Activated CD4-positive, CD25-positive, alpha-beta regulatory T cell treated with anti-CD3 and anti-CD28 coated beads, Interleukin-2, amount 50 U/mL, for 16 hours (primary cell): ENCODE measurements at places on chromosomes 7 and 10.

GRCh38 chr7:108287857-108288256, 157.7 kb upstream of the LAMB4 start:
- no peak for DNase-seq

DNA sequence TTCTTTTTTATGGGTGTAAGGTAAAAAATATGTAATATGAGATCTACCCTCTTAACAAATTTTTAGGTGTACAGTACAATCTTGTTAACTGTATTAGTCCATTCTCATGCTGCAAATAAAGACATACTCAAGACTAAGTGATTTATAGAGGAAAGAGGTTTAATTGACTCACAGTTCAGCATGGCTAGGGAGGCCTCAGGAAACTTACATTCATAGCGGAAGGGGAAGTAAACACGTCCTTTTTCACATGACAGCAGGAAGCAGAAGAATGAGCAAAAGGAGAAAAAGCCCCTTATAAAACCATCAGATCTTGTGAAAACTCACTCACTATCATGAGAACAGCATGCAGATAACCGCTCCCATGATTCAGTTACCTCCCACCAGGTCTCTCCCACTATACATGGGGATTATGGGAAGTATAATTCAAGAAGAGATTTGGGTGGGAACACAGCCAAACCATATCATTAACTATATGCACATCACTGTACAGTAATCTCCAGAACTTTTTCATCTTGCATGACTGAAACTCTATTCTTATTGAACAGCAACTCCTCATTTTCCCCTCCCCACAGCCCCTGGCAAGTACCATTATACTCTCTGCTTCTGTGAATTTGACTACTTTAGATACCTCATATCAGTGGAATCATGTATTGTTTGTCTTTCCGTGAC, 127.4 kb downstream of the WNT2 start:
- DNase-seq, result no peak

DNA sequence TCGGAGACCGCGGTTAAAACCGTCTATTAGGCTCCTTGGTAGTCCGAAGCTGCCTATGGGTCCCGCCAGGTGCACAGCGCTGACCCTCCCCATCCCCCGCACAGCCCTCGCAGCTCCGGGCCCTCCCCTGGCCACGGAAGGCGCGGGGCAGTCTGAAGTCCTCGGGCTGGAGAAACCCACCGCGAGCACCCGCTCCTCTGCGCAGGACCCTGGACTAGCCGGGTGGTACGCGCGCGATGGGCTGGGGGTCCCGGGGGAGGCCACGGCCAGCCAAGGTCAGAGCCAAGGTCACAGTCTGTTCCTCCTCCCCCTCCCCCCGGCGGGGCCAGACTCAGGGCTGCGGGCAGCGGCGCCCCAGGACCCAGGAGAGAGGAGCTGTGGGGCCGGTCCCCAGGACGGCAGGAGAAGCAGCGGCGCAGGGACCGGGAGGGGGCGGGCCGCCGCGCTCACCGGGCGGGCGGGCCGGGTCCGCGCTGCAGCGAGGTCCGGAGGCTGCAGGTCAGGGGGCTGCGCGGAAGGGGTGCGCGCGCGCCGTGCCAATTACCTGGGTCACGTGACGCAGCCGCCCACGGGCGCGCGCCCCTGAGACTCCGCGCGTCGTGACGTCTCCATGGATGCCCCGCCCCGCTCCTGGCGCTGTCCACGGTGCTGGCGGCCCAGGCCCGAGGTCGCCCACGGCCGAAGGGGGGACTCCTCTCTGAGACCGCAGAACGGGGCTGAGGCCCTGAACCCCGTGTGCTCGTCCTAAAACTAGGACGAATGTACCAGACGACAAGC, at the start of gene OGDHL:
Gene OGDHL, minus strand, starts transcription at position 535 of the 777 bp plus-strand sequence. CDS start 3,731 bp downstream, outside the sequence.
- DNase-seq, result no peak

DNA sequence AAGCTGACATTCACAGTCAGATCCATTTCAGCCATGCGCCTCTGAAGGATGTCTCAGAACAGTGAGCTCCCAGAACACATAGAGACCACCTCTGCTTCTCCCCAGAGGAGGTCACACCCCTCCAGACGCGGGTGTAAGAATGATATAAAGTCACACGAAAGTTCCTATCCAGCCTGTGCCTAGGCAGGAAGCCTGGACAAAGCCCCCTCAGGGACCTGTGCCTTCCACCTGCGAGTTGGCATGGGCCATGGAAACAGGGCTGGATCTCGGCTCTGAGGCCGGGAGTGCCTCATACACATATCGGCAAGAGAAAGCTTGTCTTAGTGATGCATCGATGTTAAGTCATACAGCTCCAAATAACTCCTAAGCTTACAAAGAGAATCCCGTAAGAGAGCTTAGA, 5.0 kb downstream of the VIPR2 start:
- DNase-seq, result no peak

DNA sequence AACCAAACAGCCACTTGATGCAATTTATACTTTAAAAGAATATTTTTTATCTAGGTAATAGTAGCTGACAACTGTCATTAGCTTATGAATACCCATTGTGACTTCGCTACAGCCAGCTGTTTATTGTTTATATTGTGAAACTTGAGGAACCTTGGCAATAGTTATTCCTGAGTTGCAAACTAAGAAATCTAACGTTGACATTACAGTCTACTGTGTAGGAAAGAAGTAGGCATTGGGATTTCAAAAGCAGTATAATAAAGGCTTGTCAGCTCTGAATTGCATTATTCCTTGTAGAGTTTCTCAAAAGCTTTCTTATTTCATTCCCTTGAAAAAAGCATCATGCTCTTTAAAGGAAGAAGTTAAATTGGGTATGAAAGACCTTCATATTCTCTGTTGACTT, 42.7 kb upstream of the OIT3 start:
- DNase-seq, result no peak

DNA sequence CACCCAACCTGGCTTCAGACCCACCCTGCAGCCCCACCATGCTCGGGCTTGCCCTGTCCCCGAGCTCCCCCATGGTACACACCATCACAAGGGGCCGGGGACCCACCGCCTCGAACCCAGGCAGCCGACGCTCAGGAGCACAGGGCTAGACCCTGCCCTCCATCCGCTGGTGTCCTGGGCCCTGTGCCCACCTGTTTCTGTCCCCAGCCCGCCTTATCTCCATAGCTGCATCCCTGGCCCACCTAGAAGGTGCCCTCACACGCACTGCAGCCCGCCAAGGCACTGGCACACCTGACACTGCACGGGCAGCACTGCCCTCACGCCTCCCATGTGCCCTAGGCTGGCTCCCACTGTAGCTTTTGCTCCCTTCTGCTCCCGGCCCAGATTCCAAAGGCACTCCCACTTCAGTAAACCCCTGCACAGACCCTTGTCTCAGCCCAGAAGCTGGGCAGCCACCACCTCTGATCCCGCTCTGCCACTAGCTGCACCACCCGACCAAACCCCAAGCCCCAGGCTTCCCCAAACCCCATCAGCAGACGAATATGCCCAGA, 17.1 kb downstream of the YKT6 start:
- no peak for DNase-seq

GRCh38 chr7:20598459-20599309, 16.8 kb upstream of the ABCB5 start:
- DNase-seq, result no peak

DNA sequence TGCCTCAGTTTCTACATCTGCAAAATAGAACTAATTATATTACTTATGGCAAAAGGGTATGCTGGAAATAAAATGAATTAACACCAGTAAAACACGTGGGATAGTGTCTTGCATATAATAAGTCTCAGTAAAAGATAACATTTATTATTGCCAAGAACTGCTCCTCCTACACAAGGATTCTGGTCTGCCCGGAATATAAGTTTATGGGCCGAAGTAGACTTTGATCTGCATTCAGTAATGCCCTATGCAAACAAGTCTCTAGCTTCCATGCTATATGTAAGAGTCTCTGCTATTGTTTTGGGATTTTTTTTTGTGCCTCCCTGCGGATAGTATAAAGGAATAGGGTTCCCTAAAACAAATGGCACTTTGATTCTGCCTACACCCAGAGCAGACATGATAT, 125.6 kb upstream of the SLC26A5 start:
- no peak for DNase-seq

DNA sequence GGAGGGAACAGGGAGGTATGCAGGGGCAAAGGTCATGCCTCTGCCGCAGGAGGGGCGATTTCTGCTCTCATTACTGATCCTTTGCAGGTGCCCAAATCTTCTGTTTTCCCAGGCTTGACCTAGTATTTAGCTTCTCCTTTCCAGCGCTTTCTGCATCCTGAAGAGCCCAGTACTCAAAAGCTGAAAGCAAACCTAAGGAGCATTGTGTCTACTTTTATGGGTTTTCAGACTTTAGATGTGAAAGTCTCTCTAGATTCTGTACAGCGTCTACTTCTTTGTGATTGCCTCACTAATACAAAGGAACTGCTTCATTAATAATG, 560 bp downstream of the GBF1 start:
- no peak for DNase-seq

DNA sequence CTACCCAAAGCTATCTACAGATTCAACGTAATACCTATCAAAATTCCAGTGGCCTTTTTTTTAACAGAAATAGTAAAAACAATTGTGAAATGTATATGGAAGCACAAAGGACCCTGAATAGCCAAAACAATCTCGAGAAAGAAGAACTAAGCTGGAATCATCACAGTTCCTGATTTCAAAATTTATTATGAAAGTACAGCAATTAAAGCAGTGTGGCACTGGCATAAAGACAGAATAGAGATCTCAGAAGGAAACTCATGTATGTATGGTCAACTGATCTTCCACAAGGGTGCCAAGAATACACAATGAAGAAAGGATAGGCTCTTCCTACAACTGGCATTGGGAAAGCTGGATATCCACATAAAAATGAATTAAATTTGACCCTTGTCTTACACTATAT, 23.2 kb downstream of the PNLIPRP3 start:
- DNase-seq, result no peak

GRCh38 chr7:6558837-6559236, 7.6 kb upstream of the GRID2IP start:
- DNase-seq, result no peak

DNA sequence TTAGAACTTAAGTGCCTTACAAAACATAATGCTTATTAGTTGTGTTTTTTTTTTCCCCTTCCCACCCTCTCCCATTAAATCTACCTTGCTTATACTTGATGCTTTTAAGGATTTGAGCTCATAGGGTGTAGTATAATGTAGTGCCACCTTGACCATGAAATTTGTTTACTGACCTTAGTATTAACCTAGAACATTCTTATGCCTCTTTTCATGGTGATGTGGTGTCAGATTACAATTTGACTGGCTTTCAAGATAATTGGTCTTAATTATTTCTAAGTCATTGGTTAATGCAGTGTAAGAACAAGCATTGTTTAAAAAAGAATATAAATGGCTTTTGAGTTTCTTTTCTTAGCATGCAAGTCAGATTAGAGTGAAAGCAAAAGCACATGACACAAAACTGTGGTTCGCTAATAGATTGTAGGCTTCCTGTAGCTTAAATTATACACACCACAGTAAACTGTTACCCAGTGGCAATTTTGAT, 61.8 kb downstream of the ADD3 start:
- no peak for DNase-seq

- DNase-seq, result no peak
Observed at GRCh38 chr10:45255706-45256105, 59.7 kb downstream of the OR13A1 start.

DNA sequence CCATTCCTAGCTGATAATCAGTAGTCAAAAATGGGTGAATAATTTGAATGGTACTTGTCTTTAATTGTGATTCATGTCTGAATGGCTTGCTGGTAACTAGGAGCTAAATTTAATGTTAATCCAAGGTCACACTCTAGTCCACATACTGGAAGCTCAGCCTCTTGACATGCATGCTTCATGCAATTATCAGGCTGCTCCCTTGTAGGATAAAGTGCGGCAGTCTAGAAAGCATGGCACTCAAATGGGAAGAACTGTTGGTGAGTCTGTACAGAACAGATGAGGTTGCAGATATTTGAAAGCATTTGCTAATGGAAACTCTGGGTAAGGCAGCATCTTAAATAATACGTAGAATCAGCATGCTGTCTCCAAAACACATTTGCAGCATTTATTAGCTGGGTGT, 499.4 kb downstream of the AUTS2 start:
- DNase-seq, result no peak

GRCh38 chr10:99431190-99431760, 851 bp upstream of the GOT1 start:
- DNase-seq, result no peak

- no peak for DNase-seq
Observed at GRCh38 chr7:151669762-151670161, 150.1 kb upstream of the RHEB start.

DNA sequence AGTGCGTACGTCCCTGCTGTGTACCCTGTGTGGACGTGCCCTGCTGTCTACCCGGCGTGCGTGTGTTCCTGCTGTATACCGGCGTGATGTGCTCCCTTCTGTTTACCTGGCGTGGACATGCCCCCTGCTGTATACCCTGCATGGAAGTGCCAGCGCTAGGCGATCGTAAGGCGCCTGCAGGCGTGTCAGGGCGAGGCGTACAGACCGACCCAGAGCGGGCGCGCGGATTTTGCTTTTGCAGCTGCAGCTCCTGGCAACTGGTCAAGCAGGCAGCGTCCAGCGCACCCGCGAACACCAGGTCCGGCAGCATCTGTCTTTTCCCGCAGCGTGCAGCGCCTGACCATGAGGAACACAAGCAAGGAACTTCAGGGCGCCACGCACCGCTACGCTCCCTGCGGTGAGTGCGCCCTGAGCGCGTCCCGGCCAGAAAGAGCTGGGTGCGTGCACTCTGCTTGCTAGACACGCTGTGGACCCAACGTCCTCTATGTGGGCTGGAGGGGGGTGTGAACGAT, 680 bp downstream of the C7orf57 start:
- DNase-seq, result no peak

GRCh38 chr7:129098409-129099084, 43.6 kb upstream of the TNPO3 start:
- DNase-seq, result no peak

- no peak for DNase-seq
Observed at GRCh38 chr10:69554611-69555010, 18.6 kb downstream of the NEUROG3 start.

GRCh38 chr7:3187444-3188040, 113.5 kb upstream of the SDK1 start:
- DNase-seq, result no peak

GRCh38 chr7:101299511-101300464, 21.8 kb downstream of the IFT22 start:
- no peak for DNase-seq

GRCh38 chr10:6208799-6209235, 6.1 kb downstream of the PFKFB3 start:
- DNase-seq, result no peak

GRCh38 chr10:69632516-69633199, 2.6 kb downstream of the FAM241B start:
- no peak for DNase-seq
